ENCODE measurements at places on chromosomes 4 and X.

GRCh38 chr4:139756391-139757180 is 91.0 kb downstream of the MGST2 start:
- no peak for DNase-seq

DNA sequence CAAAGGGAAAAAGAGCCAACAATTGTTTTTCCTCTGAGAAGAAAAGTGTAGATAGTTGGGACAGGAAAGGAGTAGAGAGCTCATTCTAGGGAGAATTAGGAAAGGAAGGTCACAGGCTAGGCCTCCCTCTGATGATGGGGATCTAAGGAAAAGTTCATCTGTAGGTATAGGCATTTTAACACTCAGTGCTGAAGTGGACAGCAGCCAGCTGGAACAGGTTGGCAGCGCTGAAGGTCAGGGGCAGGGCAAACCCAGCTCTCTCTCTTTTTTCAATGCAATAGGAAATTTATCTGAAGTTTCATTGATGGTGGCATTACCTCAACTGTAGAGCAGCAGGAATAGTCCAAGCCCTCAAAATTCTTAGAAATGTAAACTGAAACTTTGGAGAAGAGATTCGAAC is 98.5 kb upstream of the ETNPPL start:
- DNase-seq, result no peak

GRCh38 chrX:123340696-123341095 is 156.6 kb downstream of the GRIA3 start:
- DNase-seq, result no peak

GRCh38 chrX:110201799-110202198 is 116.1 kb downstream of the AMMECR1 start:
- DNase-seq, result no peak

DNA sequence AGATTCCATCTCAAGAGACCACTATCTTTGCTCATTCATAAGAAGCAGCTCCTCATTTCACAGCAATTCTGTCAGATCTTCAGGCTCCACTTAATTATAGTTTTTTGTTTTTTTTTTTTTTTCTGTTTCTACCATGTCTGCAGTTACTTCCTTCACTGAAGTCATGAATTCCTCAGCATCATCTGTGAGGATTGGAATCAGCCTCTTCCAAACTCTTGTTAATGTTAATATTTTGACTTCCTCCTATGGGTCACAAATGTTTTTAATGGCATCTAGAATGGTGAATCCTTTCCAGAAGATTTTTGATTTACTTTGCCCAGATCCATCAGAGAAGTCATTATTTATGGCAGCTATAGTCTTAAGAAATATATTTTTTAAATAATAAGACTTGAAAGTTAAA is 53.1 kb downstream of the BMP2K start:
- DNase-seq, result no peak

DNA sequence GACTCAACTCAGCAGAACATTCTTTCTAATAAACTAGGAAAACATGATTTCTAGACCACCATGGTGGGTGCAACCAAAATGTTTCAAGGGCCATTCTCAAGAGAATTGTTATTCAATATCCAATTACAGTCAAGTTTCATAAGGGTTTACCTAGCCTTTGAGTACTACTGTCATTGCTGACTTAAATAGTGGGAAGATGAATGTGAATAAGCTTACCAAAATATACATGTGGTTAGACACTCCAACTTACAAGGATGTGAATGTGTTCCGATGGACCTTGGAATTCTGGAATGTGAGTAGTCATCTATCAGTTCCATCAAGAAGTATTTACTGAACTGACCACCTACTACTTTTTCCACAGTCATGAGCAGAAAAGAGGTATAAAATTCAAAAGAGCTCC is 16.9 kb downstream of the SH3RF1 start:
- DNase-seq, result no peak

DNA sequence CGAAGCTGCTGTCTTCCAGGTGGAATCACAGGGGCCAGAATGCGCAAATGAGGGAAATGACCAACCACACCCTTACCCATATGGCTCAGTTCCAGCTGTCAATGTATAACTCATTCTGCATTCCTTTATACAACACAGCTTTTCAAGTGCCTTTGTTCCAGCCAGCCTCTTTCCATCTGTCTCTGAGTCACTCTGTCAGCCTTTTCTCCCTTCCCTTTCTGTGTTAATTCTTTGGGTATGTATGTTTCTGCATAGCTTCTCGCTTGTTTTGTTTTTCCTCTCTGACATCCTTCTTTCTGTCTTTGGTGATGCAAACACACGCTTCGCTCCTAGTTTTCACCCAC is 54.5 kb downstream of the RS1 start:
- no peak for DNase-seq

DNA sequence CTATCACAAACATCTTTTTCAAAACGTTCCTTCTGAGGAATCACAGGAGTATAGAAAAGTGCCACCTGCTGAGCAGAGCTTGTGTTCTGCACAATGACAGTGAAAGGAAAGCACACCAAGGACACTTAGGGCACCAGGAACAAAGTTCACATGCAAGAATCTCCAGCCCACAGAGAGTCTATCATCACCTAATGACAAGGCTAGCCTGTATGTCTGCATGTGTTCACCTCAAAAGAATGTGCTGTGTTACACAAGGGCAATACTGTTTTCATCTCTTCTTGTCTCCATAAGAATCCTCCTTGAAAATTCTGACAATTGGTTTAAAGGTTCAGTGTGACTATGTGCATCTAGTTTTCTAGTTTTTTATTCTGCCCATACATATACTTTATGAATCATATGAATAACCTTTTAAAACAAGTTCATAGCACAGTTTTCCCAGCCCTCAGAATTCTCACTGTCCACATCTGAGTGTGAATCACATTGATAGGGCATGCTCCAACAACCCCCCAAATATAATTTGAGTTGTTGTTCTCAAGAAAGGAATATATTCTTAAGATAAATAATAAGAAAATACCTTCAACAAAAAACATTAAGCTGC is 118.0 kb downstream of the PWWP3B start:
- DNase-seq, result no peak

DNA sequence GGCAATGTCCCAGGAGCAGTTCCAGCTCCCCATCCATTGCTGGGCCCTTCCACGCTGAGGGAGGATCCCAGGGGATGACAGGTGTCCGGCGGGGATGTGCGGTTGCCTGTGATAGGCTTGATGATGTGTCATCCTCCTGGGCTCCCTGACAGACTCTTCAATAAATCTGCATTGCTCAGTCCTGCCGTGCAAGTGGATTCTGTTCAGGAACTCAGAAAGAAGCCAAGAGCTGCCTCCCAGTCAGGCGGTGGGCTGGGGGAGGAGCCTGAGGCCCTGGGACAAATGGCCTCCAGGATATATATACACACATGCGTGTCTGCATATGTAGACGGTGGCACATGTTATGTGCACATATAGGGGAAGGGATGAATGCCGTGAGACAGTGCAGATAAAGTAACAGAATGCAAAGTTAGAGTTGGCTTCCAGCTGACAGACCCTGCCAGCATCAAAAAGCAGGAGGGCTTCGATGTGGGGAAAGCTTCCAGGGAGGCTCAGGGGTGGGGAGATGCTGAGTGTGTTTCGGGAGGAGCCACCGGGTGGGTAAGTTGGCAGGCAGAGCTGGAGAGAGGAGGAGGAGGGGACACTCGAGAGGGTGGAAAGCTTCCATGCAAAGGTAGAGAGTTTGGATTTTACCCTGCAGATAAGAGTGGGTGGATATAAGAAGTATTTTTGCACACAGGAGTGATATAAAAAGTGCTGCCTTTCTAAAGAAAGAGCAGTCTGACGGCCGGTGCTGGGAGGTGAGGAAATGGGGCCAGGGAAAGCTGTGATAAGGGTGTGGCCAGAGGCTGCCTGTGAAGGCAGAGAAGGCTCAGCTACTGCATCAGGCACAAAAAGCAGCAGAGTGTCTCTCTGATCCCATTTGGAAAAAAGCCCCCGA is 28.5 kb upstream of the CRMP1 start:
- DNase-seq, result no peak

DNA sequence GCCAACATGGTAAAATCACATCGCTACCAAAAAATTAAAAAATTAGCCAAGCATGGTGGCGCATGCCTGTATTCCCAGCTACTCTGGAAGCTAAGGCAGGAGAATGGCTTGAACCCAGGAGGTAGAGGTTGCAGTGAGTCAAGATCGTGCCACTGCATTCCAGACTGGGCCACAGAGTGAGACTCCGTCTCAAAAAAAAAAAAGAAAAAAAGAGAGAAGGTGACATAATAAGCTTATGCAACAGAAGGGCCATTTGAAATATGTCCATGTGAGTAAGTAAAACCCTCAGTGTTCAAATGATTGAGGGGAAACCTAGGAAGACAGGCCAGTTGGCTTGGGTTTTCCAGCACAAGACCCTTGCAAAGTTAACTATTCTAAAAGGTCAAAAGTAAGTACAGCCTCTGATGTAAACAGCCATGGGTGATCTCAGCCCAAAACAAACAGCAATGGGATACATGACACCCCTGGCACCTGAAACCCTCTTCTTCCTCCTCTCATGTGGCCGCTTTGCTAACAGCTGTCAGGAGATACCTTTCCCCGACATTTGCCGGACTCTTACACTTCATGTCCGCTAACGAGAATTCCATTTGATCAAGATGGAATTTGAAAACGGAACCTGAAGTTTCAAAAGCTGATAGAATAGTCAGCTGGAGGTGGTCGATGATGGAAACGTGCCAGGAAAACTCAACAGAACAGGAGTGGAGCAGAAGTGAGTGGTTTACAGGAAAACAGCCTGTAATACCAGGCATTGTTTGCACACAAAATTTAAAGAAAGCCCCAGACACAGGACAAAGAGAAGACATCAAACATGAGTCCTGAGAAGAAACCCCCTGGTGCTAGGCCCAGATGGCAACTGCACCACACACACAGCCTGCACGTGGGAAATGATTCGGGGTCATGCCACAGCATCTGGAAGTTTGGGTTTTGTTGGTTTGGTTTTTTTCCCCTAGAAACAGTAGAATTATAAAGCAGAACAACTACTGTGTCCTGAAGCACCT is 93.0 kb upstream of the STS start:
- no peak for DNase-seq

- no peak for DNase-seq
Measured at GRCh38 chr4:43690116-43690515, 758.5 kb downstream of the KCTD8 start.

GRCh38 chrX:45324941-45325340 is 124.3 kb upstream of the DIPK2B start:
- DNase-seq, result no peak
